LNCaP clone FGC (cell line): ENCODE measurements at places on chromosomes 6 and 20.

DNA sequence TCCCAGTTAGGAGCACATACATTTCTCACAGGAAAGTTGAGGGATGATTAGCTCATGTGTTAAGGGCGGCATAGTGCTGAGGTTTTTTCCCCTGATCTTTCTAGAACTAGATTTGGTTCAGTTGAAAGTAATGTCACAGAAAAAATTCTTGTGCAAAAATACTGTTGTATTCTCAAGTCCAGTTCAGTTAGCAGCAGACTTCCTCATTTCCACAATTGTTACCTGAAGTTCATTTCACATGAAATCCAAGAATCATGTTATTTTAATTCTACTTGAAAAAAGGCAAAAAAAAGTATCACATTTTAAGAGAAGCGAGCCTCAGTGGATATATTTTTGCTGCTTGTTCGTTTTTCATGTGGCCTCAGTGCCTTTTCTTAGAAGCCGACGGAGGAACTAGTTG, 227.8 kb downstream of the TMEM242 start:
- DNase-seq: no peak

DNA sequence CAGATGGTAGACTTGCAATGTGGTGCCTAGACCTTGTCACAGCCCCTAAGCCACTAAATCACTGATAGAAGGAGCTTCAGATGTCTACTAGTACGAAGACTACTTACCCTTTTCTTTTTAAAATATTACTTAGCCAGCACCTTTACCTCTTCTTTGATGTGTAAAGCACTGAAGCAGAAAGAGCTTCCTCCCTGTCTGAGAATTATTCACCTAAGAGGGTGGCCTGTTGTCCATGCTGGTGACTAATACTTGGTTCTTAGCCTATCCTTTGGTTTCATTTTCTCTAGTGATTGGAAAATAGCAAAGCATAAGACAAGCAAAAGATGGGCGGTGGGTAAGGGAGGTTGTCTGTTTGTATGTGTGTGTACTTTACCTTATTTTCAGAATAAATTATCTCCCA, 794.6 kb downstream of the TFAP2A start:
- DNase-seq: no peak

DNA sequence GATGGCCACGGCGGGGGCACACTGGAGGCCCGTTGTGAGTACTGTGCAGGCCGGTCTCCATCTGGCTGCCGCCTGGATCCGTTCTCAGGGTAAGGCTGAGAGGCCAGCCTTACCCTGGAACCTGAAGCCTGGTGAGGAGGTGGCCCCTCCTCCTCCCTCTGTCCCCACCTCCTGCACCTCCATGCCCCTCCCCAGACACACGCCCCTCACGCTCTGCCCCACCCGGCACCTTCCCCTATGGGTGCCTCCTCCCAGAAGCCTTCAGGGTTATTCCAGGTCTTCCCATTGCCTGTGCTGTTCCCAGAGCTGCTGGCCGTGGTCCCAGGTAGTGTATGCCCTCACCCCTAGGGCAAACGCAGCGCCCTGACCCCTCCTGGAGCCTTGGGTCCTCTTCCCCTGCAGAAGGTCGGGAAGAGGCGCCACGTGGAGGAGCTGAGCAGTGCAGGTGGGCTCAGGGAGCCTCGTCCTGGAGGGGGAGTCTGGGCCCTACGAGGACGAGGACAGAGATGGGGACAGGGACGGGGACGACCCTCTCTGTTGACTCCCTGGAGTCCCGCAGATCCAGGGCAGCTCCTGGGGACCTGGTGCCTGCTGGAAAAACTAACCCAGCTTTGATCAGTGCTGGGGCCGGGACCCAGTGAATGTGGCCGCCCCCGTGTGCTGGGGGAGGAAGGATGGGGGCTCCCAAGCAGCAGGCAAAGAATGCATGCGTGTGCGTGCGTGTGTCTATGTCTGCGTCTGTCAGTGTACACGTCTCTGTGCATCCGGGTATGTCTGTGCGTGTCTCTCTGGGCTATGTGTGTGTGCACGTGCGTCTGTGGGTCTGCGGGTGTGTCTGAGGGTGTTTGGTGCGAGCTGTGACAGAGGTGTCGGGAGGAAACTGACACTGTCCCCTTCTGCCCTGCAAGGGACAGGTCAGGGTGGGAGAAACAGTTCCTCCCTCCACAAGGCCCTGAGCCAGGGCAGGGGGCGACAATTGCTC, 8.2 kb upstream of the HRH3 start:
- peak; percentile 91 for DNase-seq

- no peak for DNase-seq
Measured at GRCh38 chr6:130615816-130616215, 211.4 kb upstream of the SMLR1 start.

DNA sequence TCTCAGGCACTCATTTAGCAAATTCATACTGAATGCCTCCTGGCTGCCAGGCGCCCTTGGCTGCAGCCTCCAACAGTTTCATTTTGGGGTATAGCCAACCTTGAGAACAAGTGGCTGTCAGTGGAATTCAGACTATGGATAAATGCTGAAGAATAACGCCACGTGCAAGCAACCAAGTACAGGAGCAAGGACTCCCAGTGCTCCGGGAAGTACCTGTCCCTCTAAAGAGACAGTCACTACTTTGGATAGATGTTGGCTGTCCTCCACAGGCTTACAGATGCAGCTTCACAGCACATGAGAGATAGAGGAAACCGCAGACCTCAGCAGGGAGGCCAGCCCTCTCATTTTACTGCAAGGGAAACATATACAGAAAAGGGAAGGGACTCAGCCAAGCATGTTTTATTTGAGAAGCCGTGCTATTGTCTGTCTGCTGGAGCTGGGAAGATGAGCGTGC, 658.2 kb downstream of the PTPRT start:
- no peak for DNase-seq
